Activated CD8-positive, alpha-beta memory T cell treated with anti-CD3 and anti-CD28 coated beads for 48 hours (primary cell): ENCODE measurements at places on chromosomes 1 and 21.

GRCh38 chr1:119471566-119471965 is 35.4 kb upstream of the HSD3B1 start:
- no peak for DNase-seq

DNA sequence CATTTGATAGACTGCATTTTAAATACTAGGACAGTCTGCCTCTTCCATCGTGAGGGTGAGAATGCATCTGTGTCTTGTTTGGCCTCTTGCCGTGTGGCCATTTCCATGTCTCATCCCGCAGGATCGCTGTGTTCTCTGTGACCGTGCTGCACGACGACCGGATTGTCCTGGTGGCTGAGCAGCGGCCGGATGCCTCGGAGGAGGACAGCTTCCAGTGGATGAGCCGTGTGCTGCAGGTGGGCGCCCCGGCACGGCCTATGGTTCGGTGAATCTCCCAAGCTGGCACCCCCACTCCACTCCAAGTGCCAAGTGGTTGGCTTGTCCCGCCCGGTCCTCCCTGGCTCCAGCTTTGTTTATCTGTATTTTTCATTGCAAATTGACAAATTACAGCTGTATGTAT is 55.2 kb downstream of the S100B start:
- DNase-seq: no peak

GRCh38 chr1:32106663-32107275 is 1.1 kb upstream of the KPNA6 start:
- no peak for DNase-seq

DNA sequence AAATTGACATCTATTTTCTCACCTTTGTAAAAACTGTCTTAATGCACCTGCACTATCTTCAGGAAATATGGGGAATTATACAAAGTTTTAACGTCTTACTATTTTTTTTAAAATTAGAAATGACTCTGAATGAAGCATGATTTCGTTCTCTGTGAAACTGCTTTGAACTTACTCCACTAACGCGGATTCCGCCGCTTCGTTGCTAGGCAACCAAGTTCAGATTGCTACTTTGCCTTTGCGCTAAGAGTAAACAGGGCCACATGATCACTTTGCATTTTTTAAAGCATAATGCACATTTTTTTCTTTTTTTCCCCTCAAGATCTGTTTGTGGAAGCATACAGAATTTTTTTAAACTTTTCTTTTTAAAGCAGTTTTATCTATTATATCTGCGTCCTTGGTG is 690.5 kb downstream of the BRINP3 start:
- DNase-seq: no peak

- DNase-seq: no peak
These were observed 473.7 kb downstream of the MATN1 start for GRCh38 chr1:30249446-30250337.

- DNase-seq: no peak
These were observed 43.5 kb downstream of the PROX1 start for GRCh38 chr1:214031267-214031650.
